ENCODE measurements at places on chromosomes 6 and 20.

DNA sequence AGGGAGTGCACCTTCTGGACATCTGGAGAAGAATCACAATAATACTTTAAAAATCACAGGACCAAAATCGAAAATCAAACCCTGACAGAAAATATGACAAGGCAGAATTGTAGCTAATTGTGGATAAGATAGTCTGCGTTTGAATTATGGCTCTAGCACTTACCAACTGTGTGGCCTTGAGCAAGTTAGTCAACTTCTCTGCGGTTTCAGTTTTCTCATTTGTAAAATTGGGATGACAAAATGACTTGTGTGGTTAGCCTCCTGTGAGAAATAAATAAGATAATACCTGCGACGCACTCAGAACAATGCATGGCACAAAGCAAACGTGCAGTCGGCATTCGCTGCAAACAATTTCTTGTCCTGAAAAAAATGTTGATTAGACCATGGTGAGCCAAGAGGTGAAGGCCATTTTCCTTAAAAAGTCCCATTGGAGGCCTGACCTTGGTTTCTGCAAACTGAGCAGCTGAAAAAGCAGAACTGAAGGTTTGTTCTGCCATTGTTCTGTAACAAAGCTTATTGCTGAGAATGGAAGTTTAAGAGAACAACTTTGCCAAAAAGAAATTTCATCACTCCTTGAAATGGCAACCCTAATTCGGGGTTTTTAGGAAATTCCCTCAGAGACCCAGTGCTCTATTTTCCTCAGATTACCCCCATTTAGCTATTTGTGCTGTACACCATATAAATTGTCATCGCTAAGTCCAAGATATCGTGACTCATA, 266.3 kb downstream of the ERMARD start:
- no peak for DNase-seq

DNA sequence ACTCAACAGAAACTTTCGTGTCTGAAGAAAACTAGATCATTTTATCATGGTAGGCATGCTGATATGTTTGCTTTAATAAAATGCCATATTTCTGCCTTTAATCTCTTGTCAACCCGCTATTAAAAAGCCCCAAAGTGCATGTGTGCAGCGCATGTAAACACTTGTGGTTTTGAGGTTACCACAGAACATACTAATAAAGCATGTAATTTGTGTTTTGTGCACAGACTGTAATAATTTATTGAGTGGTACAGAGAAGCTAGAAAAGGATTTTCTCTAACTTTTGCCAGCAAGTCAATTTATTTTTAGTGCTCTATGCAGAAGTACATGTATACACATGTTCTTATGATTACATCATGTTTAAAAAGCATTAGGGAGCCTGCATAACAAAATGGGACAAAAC, 349.9 kb upstream of the SLC35B3 start:
- no peak for DNase-seq

- no peak for DNase-seq
Measured at GRCh38 chr20:22490287-22491193, 93.8 kb downstream of the FOXA2 start.

DNA sequence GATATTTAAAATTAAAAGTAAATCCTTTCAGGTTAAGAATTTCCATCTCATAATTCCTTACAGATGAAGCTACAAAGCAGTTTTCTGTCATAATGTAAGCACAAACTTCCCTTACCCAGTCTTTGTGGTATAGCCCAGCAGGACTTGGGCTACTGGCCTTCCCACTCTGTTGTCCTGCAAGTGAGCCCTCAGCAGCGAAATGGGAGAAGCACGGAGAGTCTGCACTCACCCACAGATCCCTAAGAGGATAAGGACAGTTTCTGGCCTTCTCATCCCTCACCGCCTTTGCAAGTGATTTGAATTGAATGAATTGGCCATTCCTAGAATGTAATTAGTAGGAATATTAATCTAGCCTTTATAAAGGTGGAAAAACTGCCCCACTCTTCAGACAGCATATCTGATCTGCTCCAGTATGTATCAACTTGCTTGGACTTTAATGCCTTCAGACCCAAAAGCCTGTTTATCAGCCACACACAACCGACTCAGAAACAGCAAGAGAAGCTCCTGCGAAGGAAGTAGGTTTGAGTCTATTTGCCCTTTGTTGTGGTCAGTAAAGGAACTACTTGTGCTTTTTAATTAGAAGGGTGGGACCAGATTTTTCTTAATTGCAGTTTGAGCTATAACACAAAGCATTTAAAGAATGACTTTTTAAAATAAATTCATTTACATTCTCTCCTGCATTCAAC, 29.9 kb upstream of the PRDM1 start:
- no peak for DNase-seq

GRCh38 chr20:62946918-62947317, 5.6 kb upstream of the SLC17A9 start:
- DNase-seq, result no peak

GRCh38 chr6:84976526-84977362, 212.3 kb upstream of the TBX18 start:
- DNase-seq, result no peak

DNA sequence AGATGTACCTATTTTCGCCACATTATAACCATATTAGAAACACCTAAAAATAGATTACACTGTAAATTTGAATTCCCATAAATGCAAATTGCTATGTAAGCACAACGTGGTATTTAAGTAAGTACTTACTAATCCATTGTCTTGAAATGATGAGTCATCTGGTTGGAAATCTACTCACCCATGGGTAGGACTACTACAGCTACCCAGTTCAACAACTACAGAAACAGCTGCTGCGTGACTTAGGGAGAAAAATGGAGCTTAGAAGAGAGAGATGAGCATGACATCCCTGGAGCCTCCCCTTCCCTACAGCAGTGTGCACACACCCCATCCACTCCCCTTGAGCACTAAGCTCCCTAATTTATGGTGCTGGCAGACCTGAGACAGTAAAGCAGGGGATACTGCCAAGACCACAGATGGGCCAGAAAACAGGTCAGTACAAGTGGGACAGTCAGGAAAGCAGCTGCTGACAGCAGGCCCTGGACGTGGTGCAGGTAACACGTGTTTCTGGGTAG, 26.9 kb downstream of the RRAGD start:
- DNase-seq, result no peak

- no peak for DNase-seq
Measured at GRCh38 chr20:7850775-7851490, 89.3 kb downstream of the HAO1 start.

- no peak for DNase-seq
Measured at GRCh38 chr6:63278916-63279315, 40.9 kb downstream of the LGSN start.

DNA sequence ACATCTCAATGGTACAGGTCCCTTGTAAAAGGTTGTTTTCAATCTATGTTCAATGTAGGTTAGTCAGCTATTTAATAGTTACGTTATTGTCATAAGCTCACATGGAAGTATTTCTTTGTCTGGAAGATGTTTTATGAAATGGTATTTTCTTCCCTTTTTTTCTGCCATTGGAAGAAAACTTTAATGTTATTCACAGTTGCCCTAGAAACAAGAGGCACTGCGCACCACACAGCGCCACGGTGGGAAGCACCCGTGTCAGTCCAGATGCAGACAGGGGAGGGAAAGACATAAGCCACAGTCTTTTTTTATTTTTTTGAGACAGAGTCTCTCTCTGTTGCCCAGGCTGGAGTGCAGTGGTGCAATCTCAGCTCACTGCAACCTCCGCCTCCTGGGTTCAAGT, 82.1 kb downstream of the GCNT2 start:
- DNase-seq, result no peak

DNA sequence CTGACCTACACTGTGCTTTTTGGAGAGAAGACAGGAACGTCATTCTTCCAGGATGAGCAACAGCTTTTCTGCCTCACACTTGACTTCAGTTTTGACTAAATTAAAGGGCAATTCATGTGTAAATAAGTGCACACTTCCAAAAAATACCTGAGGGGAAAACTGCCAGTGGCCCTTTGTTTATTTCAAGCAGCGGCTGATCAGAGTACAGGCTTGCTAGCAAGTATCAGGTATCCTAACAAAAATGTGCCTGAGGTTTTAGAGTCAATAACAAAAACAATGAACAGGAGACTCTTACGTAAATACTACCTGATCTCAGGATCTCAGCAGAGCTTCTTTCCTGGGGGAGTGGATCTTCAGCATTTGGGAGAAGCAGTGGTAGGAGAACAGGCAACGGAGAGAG, 12.4 kb downstream of the LY86 start:
- DNase-seq, result no peak

GRCh38 chr6:118325220-118325860, 222.8 kb upstream of the PLN start:
- DNase-seq, result no peak

DNA sequence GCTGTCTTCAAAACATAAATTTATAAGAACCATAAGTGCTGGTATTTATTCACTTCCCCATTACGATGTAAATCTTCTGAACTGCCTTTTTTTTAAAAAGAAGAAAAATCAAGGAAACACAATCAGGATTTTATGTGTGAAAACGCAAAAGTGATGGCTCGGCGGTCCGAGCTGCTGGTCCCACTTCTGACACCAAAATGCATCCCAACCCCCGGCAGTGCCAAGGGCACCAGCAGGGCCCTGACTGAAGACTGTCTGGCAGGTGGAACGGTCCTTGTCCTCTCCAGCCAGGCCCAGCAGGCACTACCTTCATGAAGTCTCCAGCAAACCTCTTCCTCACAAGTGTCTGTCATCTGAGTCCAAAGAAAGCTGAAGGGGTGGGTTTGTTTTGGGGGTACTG, 41.2 kb downstream of the TBC1D7 start:
- DNase-seq, result no peak
